ENCODE measurements at places on chromosomes 7 and 10.
A peak's percentile ranks its signal among the peaks of the same experiment; 100 is the strongest.

DNA sequence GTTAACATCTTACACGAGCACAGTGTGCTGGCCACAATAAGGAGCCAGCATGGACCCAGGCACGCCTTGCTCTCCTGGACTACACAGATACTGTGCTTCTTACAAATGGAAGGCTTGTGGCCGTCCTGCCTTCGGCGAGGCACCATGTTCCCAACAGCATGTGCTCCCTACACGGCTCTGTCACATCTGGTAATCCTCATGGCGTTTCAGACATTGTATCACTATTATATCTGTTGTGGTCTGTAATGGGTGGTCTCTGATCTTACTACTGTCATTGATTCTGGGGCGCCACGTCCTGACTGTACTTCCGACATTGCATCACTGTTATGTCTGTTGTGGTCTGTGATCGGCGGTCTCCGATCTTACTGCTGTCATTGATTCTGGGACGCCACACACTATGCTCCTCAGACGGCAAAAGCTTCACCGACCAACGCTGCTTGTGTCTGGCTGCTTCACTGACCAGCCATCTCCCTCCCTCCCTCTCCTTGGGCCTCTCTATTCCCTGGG, 195.4 kb downstream of the MAD1L1 start:
- DNase-seq: no peak

- no peak for DNase-seq
Observed at GRCh38 chr7:91285696-91286355, 21.6 kb downstream of the FZD1 start.

- DNase-seq: no peak
Observed at GRCh38 chr10:77244746-77245145, 392.9 kb downstream of the KCNMA1 start.

- peak; percentile 69 for DNase-seq
Observed at GRCh38 chr7:80134115-80134535, 506 bp upstream of the GNAI1 start.

DNA sequence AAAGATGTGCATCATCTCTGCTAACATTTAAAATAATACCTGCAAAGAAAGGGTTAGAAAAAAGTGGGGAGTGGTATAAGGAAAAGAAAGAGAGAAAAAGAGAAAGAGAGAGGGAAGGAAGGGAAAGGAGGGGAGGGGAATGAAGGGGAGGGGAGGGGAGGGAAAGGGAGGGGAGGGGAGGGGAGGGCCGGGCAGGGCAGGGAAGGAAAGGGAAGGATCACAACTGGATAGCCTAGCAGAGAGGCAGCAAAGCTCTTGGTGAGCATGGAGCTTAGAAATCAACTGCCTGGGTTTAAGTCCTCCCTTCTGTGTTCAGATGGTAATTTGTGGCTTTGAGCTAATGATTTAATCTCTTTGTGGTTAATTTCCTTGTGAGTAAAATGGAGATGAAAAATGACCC, 5.4 kb upstream of the FAM237B start:
- DNase-seq: no peak

DNA sequence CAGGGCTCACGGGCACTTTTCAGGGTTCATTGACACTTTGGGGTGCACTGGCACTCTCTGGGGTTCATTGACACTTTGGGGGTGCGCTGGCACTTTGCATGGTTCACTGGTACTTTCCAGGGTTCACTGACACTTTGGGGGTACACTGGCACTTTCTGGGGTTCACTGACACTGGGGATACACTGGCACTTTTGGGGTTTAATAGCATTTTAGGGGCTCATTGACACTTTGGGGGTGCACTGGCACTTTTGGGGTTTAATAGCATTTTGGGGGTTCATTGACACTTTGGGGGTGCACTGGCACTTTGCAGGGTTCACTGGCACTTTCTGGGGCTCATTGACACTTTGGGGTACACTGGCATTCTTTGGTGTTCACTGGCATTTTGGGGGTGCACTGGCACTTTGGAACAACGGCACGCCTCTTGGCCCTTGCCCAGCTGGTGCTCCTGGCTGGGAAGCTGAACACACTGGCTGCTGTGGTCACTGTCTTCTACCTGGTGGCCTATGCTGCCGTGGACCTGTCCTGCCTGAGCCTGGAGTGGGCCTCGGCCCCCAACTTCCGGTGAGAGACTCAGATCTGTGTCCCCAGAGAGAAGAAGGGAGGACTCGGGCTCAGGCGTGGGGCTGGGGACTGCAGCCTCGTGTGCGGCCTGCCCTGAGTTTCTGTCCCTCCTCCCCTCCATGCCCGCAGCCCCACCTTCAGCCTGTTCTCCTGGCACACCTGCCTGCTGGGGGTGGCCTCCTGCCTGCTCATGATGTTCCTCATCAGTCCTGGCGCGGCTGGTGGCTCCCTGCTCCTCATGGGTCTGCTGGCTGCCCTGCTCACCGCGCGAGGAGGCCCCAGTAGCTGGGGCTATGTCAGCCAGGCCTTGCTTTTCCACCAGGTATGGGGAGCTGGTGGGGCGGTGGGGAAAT, 6.2 kb upstream of the TRIP6 start:
- DNase-seq: no peak

- DNase-seq: no peak
Observed at GRCh38 chr7:111255576-111255975, 164.6 kb downstream of the LRRN3 start.

- no peak for DNase-seq
Observed at GRCh38 chr10:71739358-71739900, 19.9 kb upstream of the C10orf105 start.

DNA sequence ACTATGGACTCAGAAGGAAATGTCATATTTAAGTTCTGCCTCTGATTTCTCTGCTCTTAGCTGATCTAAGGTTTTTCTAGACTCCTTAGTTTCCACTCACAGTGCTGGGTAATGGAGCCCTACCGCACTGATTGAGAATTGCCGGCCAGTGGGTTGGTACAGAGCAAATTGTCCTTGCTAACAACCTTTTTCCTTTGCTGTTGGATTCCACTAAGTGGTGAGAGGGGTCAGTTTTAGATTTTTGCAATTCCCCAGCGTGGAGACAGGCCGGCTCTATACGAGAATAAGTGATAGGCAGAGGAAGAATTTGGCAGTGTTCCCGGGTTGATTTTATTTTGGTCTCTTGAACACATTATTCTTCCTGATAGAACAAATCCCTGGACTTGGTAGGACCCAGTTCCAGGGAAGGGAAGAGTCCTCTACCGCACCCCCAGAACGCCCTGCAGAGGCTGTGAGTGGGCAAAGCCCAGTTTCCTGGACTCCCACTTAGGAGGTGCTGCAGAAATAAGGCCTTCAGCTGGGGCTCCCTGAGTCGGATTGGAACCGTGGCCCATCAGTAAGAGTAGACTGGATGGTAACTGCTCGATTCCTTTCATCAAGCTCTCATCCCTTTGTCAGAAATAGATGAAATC, 3.0 kb upstream of the NRP1 start:
- DNase-seq: no peak

GRCh38 chr7:48101352-48101751, 12.3 kb downstream of the UPP1 start:
- DNase-seq: no peak

DNA sequence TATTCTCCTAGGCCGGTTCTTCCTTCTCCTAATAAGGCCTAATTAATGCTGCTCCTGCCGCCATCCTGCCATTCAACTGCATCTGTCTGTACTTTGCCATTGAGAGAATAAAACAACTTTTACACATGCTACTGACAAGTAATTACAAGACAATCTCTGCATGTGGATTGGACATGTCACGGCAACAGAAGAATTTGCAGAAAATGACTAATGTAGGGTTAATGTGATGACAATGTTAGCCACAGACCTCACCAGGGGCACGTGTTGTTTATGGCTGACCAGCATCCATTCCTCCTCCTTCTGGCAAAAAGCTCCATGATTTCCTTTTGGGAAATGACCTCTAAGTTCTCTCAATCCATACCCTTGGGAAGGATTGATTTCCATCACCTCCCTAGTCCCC, 58.0 kb downstream of the NEBL start:
- DNase-seq: no peak

GRCh38 chr7:24926623-24927524, 53.1 kb downstream of the OSBPL3 start:
- no peak for DNase-seq

GRCh38 chr10:5534880-5535856, 10.4 kb downstream of the CALML3 start:
- DNase-seq: no peak

DNA sequence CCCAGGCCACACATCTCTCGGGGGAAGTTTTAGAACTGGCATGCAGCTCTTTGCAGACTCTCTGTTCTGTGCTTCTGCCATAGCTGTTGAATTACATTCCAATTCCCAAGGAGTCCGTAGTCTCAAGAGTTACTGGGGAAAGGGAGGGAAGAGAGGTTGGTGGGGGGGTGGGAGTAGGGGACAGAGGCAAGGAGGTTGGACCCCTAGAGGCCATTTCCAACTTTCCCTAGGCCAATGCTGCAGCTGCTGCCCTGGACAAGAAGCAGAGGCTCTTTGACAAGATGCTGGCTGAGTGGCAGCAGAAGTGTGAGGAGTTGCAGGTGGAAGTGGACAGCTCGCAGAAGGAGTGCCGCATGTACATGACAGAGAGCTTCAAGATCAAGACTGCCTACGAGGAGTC, 23.8 kb downstream of the MYH16 start:
- DNase-seq: no peak

DNA sequence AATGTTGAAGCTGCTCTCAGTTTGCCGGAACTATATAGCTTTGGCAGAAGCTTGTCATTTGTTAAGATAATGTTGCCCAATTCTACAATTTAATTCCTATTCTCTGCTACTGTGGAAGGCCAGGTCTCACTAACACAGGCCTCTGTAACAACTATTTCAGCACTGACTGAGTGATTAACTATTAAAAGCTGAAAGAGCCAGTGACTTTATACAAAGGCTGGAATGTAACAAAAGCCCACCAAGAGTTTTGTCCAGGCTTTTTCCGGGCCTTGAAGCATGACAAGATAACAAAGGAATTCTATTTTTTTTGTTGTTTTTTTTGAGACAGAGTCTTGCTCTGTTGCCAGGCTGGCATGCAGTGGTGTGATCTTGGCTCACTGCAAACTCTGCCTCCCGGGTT, 795.6 kb downstream of the PHTF2 start:
- no peak for DNase-seq

- no peak for DNase-seq
Observed at GRCh38 chr10:51937308-51938140, 238.1 kb upstream of the CSTF2T start.

- no peak for DNase-seq
Observed at GRCh38 chr10:125700355-125700911, 17.5 kb upstream of the TEX36 start.

GRCh38 chr7:124784879-124785818, 19.6 kb upstream of the GPR37 start:
- DNase-seq: peak; percentile 37

DNA sequence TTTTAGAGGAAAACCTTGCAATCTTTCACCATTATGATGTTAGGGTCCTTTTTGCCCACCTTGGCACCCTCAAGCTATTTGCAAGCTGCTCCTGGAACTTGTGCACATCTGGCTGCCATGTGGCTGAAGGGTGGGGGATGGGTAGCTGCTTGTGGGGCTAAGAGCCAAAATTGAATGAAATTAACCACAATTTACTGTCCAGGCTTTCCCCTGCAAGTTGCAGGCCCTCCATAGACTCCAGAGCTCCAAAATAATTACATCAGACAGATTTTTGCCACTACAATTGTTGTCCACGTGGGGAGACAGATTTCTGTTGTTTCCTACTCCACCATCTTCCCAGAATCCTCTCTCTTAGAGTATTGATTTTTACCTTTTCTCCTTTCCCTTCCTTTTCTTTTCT, 19.1 kb downstream of the PI4K2A start:
- no peak for DNase-seq

DNA sequence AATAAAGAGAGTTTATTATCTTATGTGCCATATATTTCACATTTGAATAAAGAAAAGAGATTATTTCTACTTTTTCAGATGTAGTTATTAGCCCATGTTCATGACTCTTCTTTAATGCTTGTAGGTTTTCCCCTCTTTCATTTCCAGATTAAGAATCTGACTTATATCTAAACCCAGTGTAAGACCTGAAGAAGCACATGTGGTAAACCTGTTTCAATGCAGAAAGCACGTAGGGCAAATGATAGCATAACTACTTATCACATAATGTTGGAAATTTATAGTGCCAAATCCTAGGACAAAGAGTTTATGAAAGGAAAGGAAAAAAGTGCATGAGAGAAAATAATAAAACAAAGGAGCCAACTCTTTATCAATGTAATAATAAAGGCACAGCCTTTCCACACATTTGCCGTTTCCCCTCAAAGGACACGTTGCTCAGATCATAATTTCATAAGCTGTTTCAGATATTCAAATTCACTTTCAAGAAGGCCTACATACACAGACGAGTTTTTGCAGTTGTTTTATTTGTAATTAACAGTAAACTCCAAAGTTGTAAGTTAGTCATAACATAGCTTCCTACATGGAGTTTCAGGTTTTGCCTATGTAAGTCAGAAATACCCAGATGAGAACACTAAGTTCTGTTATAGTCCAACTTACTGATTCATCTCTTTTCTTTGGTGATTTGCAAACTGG, 88.8 kb upstream of the MDFIC start:
- DNase-seq: no peak

DNA sequence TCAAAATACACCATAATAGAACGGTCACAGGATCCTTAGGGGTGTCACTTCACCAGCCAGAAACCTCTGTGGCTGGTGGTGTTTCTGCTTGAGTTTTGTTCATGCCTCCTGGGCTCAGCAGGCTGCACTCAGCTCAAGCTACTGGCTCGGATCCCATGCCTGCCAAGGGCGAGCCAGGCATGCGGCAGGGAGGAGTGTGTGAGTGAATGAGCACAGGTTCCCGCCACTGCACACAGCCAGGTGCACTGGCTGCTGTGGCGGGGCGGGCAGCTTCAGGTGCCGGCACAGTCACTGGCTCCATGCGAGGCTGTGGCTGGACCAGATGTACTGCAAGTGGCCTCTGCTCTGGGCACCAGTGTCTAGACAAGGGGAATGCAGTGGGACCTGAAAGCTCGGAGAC, 29.5 kb downstream of the CLDN12 start:
- no peak for DNase-seq

DNA sequence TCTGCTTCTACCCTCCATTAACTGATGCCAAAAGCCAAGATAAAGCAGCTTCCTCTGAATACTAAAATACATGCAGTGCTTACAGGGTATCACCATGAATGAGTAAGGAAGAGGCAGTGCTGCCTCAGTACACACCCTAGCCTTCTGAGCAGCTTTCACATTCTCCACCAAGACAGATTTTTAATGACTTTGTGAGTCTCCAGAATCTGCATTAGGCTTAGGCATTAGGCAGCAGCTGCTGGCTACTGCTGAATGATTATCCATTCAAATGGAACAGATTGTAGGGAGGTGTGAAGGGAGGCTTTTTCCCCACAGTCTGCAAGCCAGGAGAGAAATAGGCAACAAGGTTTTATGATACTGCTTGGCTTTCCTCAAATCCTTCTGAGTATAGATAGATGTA, 1226.7 kb upstream of the LRRN3 start:
- DNase-seq: peak; percentile 92

- no peak for DNase-seq
Observed at GRCh38 chr10:92142512-92142911, 148.4 kb downstream of the CPEB3 start.

All from DMS 273 treated with DMSO at 0.1 percent for 48 hours (cell line).